ENCODE measurements at places on chromosomes 6 and 20. TPM values are rescaled to one million over a fixed set of nuclear protein-coding genes. Genes with fewer than 3 reads are reported as not detected.

Gene PDYN
- total RNA-seq = 1.6 TPM

Gene PGC
- 1.3 TPM for total RNA-seq

Gene GSTA1
- total RNA-seq = 307 TPM

Gene COL19A1
- total RNA-seq = 1.4 TPM

Gene UBE3D
- 13.9 TPM for total RNA-seq

Gene PKIB
- total RNA-seq = 3.3 TPM

Gene CGA
- not detected for total RNA-seq

Gene GPX5
- 8.1 TPM for total RNA-seq

Gene SIM1
- total RNA-seq = 1.5 TPM

Gene ZSCAN26
- total RNA-seq = 26.1 TPM

Gene EDN1
- total RNA-seq = 18.4 TPM

Gene FERMT1
- 5.7 TPM for total RNA-seq

Gene ACSS2
- total RNA-seq = 58.2 TPM

Gene KHDC1L
- 4.5 TPM for total RNA-seq

Gene BPIFB4
- total RNA-seq = 1.1 TPM

Gene RIOK1
- total RNA-seq = 37.5 TPM

Gene VWA7
- total RNA-seq = 6.3 TPM

Gene ZBTB22
- 17.1 TPM for total RNA-seq

Gene ROMO1
- 200 TPM for total RNA-seq

Gene ELMO2
- 128 TPM for total RNA-seq

Gene OOEP
- total RNA-seq = 14.1 TPM

Gene ADGRF5
- total RNA-seq = 12.2 TPM

Gene LATS1
- 35.0 TPM for total RNA-seq

Gene RCAN2
- total RNA-seq = 6.3 TPM

Gene OPRM1
- 1.1 TPM for total RNA-seq

Gene TGM3
- total RNA-seq = 3.1 TPM

Gene SLC35F1
- 1.6 TPM for total RNA-seq

Gene GPR6
- total RNA-seq = not detected

Gene HEY2
- total RNA-seq = 7.3 TPM

Gene PNLDC1
- 11.4 TPM for total RNA-seq

Gene SOBP
- total RNA-seq = 17.2 TPM

Gene RAET1L
- total RNA-seq = not detected

Gene PSORS1C1
- 28.0 TPM for total RNA-seq

Gene PTGIS
- total RNA-seq = 12.2 TPM

Gene BRPF3
- 102 TPM for total RNA-seq

Gene SCUBE3
- 1.7 TPM for total RNA-seq

Gene C20orf141
- total RNA-seq = 53.6 TPM

Gene DTD1
- total RNA-seq = 34.6 TPM

Gene SCP2D1
- 56.4 TPM for total RNA-seq

Gene PRRT1
- total RNA-seq = 4.2 TPM

Gene PTCRA
- total RNA-seq = 0.56 TPM

Gene IPCEF1
- 4.8 TPM for total RNA-seq

Gene ZC3H12D
- total RNA-seq = 1.4 TPM

Gene AGER
- total RNA-seq = 8.6 TPM

Gene TRIM10
- total RNA-seq = 0.25 TPM

Gene WFDC2
- total RNA-seq = 32.0 TPM

Data from testis (tissue), 5 donors.